NCI-H2029 (cell line): ENCODE measurements at places on chromosomes 6 and 20.

DNA sequence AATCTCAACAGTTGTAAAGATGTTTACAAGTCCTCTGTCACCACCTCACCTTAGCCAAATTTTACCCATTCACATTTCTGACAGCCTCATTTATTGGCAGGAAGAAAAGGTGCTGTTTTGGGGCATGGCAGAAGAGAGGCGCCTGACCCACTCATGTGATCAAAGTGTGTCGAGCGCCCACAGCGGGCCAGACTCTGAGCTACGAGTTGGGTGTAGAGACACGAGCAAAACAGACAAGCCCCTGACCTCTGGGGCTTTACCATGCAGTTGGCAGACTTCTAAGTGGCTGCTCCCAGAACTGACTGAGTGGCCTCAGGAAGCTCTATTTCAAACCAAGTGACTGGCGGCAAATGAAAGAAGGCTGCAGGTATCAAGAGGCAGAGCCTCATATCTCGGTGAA is 167.0 kb downstream of the SOBP start:
- DNase-seq: no peak

- no peak for DNase-seq
Observed at GRCh38 chr6:128365520-128366160, 154.8 kb downstream of the PTPRK start.

DNA sequence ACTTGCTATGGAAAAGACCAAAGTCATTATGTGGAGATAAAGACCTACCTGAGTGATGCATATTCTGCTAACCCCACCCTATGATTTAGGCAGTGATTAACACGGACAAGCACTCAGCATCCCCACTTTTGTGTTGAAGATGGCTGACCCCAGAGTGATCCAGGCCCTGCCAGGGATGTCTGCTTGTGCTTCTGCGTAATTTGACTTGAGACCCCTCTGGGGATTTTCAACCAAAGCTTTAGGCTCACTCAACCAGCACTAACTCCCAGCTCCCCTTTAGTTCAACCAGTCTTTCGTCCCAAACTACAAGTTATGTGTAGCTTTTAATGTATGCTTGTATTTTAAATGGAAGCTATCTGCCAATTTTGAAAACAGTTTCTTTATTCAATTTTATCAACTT is 538.0 kb upstream of the ID4 start:
- no peak for DNase-seq

- no peak for DNase-seq
Observed at GRCh38 chr6:35016502-35017321, 124.4 kb downstream of the TCP11 start.

DNA sequence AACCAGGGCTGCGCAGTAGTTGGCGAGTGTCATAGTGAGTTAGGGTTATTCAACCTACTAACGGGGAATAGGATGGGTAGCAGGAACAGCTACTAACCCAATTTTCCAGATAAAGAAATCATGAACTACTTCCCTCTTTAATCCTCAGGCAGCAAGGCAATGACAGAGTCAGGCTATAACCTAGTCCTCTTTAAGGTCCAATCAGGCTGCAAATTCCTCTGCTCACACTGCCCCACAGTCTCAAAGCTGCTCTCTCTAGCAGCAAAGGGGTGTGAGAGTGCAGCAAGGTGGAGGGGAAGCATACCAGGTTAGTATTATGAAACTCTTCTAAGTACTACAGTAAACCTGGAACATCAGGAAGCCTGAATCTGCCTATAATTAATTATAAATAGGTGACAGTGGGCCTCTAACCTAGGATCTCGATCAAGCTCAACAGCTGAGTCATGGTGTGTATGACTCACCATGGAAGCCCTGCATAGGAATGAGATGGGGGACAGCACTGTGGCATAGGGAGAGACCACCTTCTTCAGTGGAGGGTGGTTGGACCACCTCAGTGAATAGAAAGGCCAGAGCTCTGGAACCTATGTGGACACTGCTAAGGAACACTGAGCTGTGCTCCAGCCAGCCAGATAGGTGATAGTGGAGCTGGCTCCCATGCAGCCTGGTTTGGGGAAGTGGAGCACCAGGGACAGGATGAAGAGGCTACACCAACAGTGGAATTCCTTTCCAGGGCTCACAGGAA is 7.9 kb downstream of the PEX6 start:
- no peak for DNase-seq

- no peak for DNase-seq
Observed at GRCh38 chr6:125950293-125950692, 6.3 kb upstream of the HINT3 start.

DNA sequence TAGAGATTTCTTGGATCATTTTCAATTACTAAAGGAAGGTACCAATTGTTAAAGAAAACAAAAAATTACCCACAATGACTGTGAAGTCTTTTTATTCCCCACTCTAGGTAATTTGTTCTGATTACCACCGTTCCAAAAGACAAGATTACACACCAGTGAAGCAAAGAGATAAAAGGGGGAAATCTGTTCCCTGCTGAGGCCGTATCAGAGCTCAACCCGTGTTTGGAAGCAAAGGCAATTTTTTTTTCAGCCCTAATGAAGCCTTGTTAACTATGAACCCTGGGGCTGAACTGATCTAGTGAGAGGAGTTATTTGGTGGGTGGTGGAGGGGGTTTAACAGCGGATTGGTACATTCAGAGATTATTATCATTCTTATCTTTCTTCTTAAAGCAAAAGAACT is 128.5 kb downstream of the ALDH8A1 start:
- no peak for DNase-seq

GRCh38 chr6:82363428-82364086 is at the start of gene TPBG:
TSS of gene TPBG (plus strand) at chr6:82363817. CDS start at chr6:82364962, 1,145 bp downstream.
- DNase-seq: peak; percentile 96

GRCh38 chr6:44285552-44286284 is 15.5 kb downstream of the TMEM151B start:
- DNase-seq: no peak

GRCh38 chr6:73639040-73639439 is 14.8 kb downstream of the SLC17A5 start:
- DNase-seq: no peak

DNA sequence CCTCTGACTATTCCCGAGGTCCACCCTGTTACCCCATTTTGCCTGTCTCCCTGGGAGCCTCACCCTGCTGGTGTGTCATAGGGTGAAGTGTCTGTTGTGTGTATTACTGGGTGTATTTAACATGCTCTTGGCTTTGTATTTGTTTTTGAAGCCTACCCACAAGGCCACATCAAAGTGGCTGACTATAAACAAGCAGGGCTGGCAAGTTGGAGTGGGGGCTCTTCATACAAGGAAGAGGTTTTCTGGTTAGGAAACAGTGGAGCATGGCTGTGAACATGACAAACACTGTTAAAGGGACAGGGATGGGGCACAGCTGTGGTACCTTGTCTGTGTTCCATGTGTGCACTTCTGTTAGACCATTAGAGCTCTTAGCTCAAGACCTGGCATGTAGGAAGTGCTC is 26.3 kb downstream of the HECA start:
- DNase-seq: peak; percentile 68

GRCh38 chr6:99912657-99913056 is 81.4 kb downstream of the MCHR2 start:
- no peak for DNase-seq

GRCh38 chr6:6941201-6941600 is 166.6 kb upstream of the RREB1 start:
- no peak for DNase-seq

DNA sequence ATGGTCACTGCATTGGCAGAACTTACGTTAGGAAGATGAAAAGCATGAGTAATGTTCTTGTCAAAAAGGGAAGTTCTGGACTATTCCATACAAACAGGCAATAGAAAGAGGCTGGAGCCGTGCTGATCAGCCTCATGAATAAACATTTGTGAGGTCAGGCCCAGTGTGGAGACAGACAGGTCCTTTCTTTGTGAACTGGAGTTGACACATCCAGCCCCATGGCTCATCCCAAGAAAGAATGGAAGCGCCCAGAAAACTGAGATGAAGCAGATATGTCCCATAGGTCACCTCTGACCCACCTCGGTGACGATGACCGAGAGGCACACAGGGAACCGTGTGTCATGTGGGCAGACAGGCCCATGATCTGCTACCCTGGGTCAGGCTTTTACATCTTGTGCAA is 276.0 kb upstream of the SGK1 start:
- DNase-seq: no peak

DNA sequence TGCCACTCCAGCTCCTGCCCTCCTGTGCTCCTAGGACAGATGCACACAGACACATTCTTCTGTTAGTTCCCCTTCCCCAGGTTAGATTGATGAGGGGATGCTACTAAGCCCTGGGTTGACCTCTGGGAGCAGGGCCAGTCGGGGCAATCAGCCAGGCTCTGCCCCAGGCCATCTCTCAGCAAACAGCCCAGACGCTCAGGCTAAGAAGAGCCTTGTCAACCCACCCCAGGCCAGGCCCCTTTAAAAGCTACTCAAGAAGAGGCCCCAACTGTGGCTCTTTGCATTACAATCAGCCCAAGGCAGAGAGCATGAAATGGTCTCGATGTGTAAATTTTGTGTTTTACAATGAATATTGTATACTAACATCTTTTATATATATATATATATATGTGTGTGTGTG is 107.4 kb downstream of the TFAP2A start:
- no peak for DNase-seq

DNA sequence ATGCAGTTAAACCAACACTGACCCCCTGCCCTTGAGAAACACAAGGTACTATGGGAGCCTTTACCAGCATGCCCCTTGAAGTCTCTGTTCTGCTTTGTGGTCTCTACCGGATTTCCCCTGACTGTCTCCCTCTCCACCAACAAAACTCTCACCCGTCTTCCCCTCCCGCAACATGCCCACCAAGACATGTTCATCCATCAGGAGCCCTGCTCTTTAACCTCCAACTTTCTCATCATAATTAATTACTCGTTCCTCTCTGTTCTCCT is 1.1 kb downstream of the ZNF165 start:
- no peak for DNase-seq

DNA sequence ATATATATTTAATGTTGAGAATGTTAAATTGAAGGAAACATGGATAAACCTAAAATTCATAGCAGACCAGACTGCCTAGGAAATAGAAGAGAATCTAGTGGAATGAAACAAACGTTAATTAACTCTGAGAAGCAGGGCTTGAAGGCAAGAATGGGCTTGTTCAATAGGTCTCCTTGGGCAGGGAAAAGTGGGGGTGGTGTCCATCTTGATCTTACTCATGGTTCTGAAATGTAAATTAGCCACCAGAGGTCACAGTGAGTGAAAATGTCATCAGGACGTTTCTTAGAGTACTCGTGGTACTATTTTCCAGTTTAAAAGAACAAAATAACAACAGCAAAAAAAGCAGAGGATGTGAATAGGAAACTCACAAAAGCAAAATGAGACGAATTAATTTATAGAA is 66.8 kb upstream of the BTBD3 start:
- DNase-seq: no peak

- DNase-seq: no peak
Observed at GRCh38 chr6:34231566-34232336, 4.9 kb upstream of the HMGA1 start.

DNA sequence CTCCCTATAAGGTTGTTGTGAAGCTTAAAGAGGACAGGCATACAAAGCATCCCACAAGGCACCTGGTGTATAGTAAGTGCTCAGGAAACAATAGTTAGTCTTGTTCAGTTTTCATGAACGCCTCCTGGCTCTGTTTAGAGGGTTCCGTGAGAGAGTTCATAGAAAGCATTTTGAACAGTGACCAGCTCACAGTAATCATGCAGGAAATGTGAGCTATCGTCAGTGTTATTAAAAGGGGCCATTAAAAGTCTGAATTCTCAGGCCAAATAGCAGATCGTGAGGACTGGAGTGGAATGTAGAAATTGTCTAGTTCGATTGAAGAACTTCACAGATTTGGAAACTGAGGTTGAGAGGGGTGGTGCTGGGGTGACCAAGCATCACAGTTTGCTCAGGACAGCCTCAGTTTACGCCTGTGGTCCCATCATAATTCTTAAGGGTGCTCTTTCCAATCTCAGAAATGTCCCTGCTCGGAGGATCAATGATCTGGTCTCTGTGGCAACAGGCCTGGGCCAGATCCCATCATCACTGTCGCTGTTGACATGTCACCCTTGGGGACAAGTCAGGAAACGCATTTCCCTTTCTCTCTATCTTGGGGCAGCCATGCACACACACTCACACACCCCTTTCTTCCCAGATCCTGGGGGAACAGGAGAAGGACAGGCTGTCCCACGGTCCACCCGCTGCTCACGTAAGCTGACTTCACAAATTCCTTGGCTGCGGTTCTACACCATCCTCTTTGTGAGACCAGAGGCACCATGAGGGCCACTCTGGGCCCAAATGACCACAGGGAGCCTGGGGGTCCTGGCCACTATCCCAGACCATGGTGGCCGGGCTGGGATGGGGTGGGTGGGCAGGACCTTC is 7.2 kb downstream of the TGM2 start:
- DNase-seq: no peak

DNA sequence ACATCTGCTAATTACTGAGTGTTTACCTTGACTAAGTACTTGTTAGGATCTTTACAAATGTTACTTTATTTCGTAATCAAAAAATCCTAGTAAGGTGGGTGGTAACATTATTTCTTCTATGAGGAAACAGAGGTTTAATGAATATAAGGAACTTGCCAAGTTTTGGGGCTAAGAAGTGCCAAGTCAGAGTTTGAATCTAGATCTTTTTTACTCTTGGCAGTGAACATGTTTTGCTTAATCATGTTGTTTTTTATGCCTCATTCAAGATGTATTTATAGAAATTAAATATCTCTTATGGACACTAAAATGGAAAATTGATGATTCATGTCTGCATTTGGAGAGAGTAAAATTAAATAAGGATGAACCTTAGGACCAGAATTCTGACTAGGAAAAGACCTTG is 393.7 kb downstream of the UTRN start:
- DNase-seq: no peak

DNA sequence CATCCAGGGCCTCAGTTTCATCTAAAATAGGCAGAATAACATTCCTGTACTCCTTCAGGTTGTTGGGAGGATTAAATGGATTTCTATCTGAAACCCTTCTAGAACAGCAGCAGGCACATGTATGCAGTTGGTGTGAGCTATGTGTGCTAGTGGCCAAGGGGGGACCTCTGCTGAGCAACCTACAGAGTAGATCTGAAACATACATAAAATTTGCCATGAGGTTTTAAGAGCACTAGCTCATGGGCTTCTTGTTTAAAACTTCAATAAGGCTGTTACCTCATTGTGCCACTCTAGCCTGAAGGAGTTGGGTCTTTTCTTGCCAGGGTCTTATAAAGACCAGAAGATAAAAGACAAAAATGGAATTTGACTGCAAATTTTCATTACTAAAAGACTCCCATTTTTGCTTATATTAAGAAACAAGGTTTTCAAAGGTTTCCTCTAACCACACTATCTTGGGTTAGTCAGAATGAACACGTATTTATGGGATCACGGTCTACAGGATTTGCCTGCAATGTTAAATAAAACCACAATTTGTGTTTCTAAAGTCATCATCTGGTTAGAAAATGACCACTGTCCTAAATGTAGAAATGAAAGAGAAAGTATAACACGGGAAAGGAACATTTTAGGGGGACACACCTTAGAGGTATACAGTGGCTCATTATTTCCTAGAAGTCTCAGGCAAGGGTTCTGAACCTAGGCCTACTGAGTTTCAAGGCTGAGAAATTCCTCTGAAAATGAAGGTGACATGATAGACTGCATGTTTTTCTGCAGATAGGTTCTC is 144.9 kb upstream of the OLIG3 start:
- no peak for DNase-seq
